ENCODE measurements at places on chromosomes 16 and 17. TPM values are rescaled to one million over a fixed set of nuclear protein-coding genes. Genes with fewer than 3 reads are reported as not detected.

FBXW10 gene
- 0.18 TPM for total RNA-seq

DNA sequence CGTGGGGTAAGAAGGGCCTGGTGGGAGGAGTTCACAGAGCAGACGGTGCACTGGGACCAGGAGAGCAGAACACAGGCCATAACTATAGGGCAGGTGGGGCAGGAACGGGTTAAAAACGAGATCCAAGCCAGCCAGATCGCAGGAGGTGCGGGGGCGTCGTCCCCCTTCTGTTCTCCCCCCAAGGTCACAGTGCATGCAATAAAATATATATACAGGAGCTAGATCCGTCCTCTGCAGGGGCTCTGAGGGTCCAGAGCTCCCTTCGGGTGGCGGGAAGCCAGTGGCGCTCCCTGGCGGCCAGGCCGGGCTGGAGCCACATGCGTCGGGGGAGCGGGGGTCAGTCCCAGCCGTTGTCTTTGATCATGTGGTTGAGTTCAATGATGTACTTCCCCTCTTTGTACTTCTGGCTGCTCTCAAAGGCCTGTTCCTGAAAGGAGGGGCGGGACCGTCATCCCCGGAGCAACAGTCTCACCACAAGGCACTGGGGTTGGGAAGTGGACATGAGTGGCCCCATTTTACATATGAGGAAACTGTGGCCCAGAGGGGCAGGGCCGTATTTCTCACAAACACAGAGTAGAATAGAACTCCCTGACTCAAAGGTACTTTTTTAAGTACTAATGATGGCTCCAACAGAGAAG lies 768 bp upstream of the TBX6 start:
- DNase-seq, result peak; percentile 81

GSPT1 gene
- 148 TPM for total RNA-seq

- DNase-seq, result peak; percentile 11
Measured at GRCh38 chr16:67326472-67327309, at the start of the genes KCTD19 and LRRC36. TSS of gene KCTD19 (minus strand) at chr16:67326741. CDS start at chr16:67326707, 34 bp downstream. TSS of gene LRRC36 (plus strand) at chr16:67326815. CDS start at chr16:67326863, 48 bp downstream.

CLDN6 gene
- not detected for total RNA-seq

- DNase-seq, result no peak
Measured at GRCh38 chr16:31474173-31474714, 2.3 kb downstream of the TGFB1I1 start.

Data from naive thymus-derived CD4-positive, alpha-beta T cell (primary cell).